Fibroblast of skin of left biceps (primary cell): ENCODE measurements at places on chromosomes 6 and 20.

DNA sequence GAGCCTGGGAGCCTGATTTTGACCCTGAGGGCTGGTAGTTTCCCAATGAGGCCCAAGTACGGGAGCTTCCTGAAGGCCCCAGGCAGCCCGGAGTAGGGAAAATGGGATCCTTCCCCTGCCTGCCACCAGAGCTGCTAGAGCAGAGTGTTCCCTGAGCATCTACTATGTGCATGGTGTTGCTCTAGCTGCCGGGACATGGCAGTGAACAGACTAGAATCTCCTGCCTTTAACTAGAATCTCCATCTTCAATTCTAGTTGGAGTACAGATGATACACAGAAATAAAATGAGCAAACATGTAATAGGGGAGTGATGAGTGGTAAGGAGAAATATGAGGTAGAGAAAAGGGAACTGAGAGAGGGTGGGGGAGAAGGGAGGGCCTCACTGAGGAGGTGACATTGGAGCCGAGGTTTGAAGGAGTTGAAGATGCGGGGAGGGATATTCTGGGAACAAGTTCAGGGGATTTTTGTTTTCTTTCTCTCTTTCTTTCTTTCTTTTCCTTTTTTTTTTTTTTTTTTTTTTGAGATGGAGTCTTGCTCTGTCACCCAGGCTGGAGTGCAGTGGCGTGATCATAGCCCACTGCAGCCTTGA lies 18.5 kb downstream of the VSTM2L start:
- DNase-seq = no peak

DNA sequence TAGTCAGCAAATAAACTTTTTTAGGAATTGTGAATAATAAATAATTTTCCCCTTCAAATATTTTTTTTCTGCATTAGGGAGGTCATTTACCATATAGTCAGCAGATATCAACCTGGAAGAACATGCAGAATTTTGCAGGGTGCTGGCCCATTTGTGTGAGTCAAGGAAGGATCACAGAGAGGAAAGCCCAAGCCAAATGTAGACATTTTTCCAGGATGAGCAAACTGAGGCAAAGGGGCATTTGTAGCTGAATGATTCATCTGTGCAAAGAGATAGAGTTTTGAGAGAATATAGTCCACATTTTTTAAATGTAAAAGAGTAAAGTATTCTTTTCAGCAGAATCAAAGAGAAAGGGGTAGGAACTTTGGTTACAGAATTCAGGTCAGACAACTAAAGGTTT lies 555.5 kb upstream of the MARCKS start:
- DNase-seq = no peak

GRCh38 chr6:83051377-83052172 lies 14.1 kb downstream of the UBE3D start:
- DNase-seq = no peak

DNA sequence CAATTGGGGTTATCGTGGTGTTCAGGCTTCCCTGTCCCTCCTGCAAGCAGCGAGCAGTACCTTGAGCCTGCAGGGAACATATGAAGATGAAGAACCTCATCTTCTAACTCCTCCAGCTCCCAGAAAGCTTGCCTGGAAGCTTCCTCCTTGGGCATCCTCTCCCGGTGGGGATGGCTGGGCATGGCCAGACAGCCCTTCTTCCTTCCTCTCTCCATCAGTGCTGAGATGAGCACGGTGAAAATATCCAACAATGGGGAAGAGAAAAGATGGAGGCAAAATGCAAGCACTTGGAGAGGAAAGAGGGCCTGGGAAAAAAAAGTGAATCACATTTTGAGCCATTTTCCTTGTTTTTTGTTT lies 107.7 kb upstream of the FOXA2 start:
- DNase-seq = no peak
